NCI-H446 (cell line): ENCODE measurements at places on chromosomes 5 and 9.

GRCh38 chr9:131755541-131756198 is 15.8 kb upstream of the RAPGEF1 start:
- peak; percentile 34 for DNase-seq

DNA sequence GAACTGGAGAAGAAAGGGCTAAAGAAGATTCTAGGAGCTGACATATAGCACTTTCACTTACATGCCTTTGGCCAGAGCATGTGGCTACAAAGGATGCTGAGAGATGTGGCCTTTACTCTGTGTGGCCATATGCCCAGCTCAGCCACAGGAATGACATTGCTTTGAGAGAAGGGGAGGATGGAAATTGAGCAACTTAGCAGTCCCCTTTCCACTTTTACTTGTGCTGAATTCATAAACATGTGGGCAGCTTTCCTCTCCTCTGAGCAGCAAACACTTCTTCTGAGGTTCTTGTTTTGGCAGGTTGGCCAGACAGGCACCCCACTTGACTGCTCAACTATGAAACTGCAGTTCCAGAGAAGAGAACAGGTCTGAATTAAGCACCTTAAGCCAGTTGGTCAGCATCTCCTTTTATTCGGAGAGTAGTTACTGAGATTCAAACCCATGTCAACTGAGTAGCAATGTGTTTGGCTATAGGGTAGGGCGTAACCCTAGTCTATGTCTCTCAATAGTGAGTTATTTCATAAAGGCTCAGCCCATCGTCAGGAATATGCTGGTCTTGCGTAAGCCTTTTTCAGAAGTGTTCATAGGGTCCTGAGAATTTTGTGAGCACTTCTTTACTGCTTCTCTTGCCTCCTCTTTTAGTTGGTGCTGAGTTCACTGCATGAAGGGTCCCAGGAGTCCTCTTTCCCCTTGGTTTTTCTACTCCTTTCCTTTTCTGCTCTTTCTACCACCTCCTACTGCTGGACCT is 134.5 kb downstream of the PALM2AKAP2 start:
- no peak for DNase-seq

DNA sequence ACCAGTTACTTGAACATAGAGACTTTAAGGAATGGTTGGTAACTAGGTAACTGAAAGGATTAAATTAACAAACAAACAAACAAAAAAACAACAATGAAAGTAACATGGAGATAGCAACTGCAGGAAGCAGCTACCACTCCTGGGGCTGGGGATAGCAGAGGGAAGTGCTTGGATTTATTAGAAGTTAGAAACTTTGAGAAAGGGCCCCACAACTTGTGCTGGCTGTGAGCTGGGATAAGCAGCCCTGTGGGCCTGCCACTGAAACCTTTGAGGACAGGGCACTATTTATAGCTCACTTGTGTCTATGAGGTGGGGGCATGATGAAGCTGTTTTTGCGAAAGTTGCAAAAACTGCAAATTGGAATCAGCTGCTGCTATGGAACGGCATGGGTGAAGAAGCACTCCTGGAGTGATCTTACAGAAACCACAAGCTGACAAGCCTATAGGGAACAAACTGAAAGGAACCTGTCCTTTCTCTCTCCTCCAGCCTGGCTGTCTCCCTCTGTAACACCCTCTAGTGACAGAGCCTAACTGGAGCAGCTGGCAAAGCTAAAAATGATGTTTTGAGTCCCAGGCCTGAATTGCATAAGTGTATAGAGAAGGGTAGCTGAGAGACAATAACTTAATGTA is 91.4 kb upstream of the RANBP6 start:
- no peak for DNase-seq

DNA sequence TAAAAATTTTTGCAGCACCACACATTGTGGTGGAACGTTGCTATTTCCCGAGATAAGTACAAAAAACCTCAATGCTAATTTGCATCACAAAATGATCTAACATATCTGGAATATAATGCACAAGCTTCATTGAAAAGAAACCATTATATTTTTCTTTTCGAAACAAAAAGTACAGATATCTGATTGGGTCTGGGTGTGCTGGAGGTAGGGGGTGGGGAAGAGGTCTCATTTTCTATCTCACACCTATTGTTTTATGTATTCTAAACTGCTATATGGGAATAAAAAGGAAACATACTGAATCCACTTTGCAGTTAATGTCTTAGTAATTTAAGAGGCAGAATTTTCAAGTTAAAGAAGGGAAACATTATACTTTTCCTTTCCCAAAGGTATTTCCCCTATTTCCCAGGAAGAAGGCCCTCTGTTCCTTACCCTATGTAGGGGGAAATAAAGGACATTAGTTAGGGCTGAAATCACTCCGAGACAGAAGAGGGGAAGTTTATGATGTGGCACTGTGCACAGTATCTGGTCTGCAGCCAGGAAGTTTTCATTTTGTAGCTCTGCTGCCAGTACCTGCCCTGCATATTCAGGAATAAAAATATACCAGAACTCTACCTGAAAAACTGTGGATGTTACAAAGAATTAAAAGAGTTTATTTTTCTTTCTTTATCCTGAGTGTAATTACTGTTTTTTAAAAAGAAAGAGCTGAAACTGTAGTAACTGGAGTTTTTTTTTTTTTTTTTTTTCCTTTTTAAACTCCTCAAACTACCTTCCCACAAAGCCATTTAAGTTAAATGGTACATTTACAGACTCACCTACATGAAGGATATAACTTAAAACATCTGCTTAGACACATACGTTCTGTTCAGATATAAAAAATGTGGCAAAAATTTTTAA is 7.4 kb downstream of the MEF2C start:
- peak; percentile 57 for DNase-seq

- DNase-seq: no peak
These were observed 289.7 kb downstream of the MRPS30 start for GRCh38 chr5:45098483-45098882.

GRCh38 chr9:138048184-138048583 is 170.6 kb downstream of the CACNA1B start:
- no peak for DNase-seq

DNA sequence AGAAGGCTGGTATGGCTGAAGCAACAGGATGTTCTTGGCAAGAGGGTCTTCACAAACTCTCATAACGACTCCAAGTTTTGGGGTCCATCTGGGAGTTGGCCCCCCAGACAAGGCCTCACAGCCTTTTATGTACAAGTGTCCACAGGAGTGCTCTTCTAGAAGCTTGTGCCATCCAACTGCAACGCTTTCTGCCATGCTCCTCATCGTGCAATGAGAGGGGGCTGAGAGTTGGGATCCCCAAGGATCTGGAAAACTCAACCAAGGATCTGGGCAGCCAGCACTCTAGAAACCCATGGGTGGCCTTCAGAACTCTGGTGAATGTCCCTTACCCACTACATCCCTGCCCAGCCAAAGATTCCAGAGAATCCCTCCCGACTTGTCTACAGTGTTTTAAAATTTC is 8.5 kb upstream of the AMBP start:
- no peak for DNase-seq

DNA sequence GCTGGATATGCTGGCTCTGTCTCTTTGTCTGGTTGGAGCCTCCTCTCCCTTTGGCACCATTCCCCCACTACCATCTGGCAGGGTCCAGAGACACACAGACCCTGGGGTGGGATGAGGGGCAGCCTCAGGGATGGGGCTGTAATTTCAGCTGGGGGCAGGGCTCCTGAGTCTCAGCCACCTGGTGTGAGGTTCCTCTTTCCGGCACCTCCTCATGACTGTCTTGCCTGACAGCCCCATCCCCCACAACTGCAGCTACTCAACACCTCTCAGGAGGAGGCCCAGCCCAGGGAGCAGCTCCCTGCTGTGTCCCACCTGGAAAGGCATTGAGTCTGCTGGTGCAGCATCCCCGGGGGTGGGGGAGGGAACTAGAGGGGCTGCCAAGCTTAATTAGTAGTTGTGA is 11.7 kb upstream of the RPS14 start:
- DNase-seq: peak; percentile 83

- no peak for DNase-seq
These were observed at the start of gene TBC1D9B for GRCh38 chr5:179907556-179908324. Gene TBC1D9B, minus strand, starts transcription at chr5:179907897. Its CDS starts 76 bp downstream, at chr5:179907821.

DNA sequence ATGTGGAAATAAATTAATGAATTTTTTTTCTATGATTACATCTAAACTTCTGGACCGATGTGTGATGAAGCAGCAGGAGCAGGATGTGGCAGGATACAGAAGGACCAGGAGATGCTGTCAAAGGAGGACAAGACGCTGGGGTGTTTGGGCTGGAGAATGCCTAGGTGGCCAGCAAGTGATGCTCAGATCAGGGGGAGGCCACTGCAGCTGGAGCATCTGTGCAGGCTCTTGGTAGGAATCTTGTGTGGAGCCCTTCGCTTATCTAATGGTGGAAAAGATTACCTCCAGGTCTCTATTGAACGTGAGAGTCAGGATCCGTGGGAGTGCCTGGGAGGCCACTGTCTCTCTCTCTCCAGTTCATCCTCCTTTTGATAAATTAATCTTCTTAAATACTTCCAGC is 79.8 kb downstream of the MRPL36 start:
- DNase-seq: no peak

DNA sequence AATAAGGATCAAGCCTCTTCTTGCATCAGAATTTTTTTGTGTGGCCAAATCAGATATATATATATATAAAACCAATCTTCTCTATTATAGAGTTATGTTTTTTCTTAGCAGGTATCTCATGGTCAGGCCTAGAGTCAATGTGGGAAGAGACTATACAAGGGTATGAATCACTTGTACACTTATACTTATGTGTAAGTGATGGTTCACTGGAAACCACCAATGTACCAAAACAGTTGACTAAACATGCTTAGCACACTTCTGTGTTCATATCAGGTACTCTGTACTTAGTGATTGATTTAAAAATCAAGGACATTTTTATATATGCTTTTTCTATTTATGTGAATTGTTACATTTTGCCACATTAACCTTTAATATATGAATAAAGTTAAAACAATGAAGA is 92.6 kb downstream of the CWC27 start:
- DNase-seq: no peak

- DNase-seq: no peak
These were observed 159.5 kb downstream of the GNA14 start for GRCh38 chr9:77488439-77489126.

DNA sequence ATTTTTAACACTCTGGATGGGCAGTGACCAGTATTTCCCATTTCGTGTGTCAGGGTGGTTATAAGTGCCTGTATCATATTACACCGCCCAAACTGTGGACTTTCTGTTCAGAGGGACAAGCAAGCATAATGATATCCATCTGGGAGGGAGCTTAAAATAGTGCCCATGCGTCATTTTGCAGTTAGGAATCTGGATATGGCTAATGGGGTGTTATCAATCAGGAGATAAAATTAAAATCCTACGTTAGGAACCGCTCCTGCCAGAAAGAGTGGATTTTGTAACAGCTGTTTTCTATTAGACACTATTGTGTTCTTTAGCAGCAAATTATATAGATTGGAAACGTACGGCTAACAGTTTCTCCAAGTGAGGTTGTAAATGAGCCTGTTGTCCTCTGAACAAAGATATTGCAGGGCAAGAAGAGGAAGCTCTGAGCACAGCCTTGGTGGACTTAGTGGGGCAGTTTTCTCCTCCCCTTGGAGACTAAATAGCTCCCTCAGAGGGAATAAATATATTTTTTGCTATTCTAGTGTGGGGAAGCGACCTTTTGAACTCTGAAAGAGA is 160.4 kb downstream of the SPATA31D1 start:
- DNase-seq: peak; percentile 6

DNA sequence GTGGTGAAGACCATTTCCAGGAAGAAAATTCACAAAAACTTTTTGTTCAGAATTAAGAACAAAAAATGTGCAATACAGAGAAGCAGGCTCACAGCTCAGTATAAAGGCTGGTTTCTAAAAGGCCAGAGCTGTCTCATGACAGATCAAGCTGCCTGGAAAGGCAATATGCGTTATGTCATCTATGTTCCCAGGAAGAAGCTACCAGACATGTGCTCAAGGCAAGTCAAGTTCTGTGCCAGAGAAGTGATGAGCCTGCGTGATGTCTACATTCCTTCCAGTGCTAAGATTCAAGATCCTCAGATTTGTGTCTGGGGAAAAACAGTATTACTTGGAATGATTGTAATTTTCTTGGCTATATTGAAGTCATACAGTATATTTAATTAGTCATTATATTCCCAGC is 104.3 kb downstream of the PDE4D start:
- DNase-seq: no peak

- no peak for DNase-seq
These were observed 42.0 kb downstream of the CSF1R start for GRCh38 chr5:150044329-150044681.

DNA sequence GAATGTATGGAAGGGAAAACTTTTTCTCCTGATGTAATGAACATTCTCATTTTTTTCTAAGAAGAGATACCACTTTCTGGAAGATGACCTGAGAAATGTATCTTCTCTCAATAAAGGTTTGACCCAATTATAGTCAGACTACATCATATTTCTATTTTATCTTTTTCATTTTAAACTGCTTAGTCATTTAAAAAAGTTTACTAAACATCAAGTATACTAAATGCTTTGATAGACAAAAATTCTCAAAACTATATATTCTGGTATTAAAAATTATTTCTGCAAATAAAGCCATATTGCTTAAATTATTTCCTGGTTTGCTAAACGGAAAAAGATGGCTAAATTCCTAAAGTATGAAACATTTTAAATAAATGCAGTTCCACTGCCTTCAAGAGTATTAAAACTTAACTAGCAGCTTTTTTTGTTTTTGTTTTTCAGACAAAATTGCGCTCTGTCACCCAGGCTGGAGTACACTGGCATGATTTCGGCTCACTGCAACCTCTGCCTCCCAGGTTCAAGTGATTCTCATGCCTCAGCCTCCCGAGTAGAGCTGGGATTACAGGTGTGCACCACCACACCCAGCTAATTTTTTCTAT is 37.1 kb downstream of the FBXW11 start:
- DNase-seq: no peak

- DNase-seq: no peak
These were observed 3.1 kb upstream of the FBXL7 start for GRCh38 chr5:15496886-15497285.

GRCh38 chr9:83068414-83068813 is 5.5 kb upstream of the RASEF start:
- no peak for DNase-seq

GRCh38 chr5:72618708-72619107 is 111.5 kb upstream of the ZNF366 start:
- no peak for DNase-seq

GRCh38 chr5:72552041-72552557 is 44.9 kb upstream of the ZNF366 start:
- no peak for DNase-seq

- no peak for DNase-seq
These were observed 142.6 kb upstream of the ST8SIA4 start for GRCh38 chr5:101045689-101046088.

DNA sequence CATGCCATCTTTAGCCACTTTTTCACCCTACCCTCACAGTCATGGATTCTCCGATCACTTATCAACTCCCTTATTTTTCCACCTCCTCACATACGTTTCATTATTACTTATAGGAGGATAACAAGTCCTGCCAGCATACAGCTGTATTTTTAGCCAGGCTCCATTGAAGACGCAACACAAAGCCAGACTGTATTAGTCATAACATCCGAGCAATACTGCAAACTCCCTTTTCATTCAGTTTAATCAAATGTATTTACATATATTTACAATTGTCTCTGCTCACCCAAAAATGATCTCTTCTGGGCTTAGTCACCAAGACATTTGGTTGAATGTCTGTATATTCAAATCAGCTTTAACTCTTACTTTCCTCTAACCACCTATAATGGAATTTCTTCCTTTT is 126.4 kb upstream of the PRLR start:
- no peak for DNase-seq
